Fibroblast of the aortic adventitia (primary cell): ENCODE measurements at places on chromosomes 2 and 18. TPM values are rescaled to one million over a fixed set of nuclear protein-coding genes. Genes with fewer than 3 reads are reported as not detected.

The CHCHD5 gene
- 9.2 and 13.1 TPM in 2 replicates for total RNA-seq

The ZSCAN30 gene
- 18.6 and 22.6 TPM in 2 replicates for total RNA-seq

The DNAJC5G gene
- not detected in 2 replicates for total RNA-seq

The KRTCAP3 gene
- not detected in 2 replicates for total RNA-seq

The SLC9A4 gene
- total RNA-seq: not detected in 2 replicates

The ERBB4 gene
- total RNA-seq: 0.16 and 5.8 TPM in 2 replicates

The AQP12B gene
- total RNA-seq: not detected in 2 replicates

The CYP26B1 gene
- total RNA-seq: 2.5 and 8.6 TPM in 2 replicates

The RAB17 gene
- total RNA-seq: 0.54 and 3.5 TPM in 2 replicates

The SLC8A1 gene
- total RNA-seq: 39.1 and 112 TPM in 2 replicates

The DSC3 gene
- 0.09 and 12.1 TPM in 2 replicates for total RNA-seq

The CFAP210 gene
- total RNA-seq: 0.09 TPM in 1 of 2 replicates, not detected in the other

The MLPH gene
- 5.2 and 6.1 TPM in 2 replicates for total RNA-seq

The CCDC74B gene
- 9.7 and 12.2 TPM in 2 replicates for total RNA-seq

The CFAP65 gene
- total RNA-seq: not detected in 2 replicates
